ENCODE measurements at places on chromosomes 11 and 22.

DNA sequence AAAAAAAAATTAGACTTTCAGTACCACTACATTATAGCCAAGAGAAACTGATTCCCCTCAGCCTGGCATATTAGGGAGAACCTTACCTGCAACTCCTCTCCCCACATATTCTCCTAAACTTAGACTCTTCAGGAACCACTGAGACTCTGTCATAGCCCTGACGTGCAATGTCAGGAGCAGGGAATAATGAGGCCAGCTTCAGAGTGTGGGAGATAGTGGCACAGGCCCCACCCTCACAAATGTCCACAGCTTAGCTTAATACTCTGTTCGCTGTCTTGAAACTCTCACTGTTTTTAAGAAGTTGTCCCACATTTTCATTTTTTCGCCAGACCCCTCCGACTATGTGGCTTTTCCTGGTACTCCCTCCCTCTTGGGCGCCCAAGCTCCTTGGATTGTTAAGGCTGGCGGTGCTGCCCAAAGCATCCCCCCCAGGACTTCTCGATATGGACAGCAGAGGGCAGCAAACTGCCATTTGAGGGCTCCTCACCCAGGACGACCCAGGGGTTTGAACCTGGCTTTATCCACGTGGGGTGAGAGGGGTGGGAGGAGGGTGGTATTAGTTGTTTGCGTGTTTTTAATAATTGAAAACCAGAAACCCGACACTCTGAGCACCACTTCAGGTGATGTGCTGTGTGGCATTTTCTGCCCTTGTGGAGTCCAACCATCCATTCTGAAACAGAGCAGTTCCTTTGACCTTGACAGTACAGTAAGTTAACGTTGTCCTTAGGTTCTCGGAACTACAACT lies 45.2 kb upstream of the RASSF10 start:
- peak; percentile 36 for DNase-seq

- DNase-seq = no peak
These were observed 1.4 kb upstream of the OVOL1 start for GRCh38 chr11:65785319-65786007.

GRCh38 chr22:35546886-35547285 lies 6.3 kb downstream of the RASD2 start:
- DNase-seq = no peak

DNA sequence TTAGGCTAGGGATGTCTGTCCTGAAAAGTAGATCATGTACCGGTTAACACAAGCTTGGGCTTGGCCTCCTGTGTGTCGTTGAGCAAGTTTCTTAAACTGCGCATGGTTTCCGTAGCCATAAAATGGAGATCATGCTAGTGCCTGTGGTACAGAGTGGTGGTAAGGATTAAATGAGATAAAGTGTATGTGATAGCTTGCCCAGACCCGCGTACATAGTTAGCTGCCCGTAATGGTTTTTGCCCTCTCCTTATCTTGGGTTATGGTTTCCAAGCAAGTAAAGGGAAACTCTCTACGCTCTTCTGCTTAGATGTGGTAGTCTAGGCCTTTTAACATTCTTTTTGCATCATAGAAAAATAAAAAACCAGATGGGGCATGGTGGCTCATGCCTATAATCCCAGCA lies 11.0 kb upstream of the PTPRJ start:
- no peak for DNase-seq

- DNase-seq = no peak
These were observed 340.0 kb upstream of the MPPED2 start for GRCh38 chr11:30926130-30926529.

DNA sequence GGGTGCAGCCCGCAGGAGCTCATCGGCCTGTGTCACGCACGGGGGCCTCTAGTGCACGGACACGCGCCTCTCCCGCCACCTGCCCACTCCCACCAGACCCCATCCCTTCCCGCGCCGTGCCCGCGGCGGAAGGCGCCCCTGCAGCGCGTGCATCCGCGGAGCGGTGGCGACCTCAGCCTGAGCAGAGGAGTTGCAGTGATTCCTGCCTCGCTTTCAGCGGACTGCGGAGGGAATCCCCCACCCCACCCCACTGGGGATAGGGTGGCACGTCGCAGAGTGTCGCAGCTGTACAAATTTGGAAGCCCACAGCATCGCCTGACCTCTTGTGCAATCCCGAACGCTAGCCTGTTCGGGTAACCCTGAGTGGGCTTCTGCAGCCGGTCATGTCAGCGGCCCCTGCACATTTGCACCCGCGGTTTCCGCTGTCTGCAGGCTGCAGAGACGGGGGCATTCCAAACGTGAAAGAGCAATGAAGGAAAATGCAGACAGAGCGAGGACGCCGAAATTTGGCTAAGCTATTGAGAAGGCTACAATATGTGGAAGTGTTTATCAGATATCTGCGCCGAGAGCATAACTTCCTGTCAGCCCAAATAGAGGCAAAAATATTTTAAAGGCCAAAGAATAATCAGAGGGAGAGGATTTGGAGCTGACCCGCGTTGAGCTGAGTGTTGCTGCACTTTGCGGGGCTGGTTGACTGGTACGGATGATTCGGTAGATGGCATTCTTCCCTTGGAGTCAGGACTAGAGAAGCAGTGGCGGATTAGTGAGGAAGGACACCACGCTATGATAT lies 617 bp upstream of the ARHGAP20 start:
- DNase-seq = no peak

GRCh38 chr11:114167355-114167754 lies 107.8 kb downstream of the ZBTB16 start:
- DNase-seq = no peak

DNA sequence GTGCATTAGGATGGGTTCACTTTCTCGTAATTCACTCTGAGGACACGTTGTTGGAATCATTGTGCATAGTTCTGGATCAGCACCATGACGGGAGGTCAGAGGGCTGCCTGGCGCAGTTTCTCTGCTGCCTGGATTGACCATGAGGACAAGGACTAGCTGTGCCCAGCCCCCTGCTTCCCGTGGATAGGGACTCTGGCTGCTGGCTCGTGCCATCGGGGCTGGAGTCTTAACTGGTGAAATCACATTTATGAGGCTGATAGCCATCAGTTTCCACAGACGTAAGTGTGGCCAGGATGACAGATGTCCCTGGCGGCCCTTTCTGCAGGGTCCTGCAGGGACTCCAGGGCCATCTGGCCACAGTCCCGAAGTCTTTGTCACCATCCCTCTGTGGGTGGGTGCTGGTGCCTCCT lies 24.1 kb upstream of the GRAMD4 start:
- DNase-seq = no peak

DNA sequence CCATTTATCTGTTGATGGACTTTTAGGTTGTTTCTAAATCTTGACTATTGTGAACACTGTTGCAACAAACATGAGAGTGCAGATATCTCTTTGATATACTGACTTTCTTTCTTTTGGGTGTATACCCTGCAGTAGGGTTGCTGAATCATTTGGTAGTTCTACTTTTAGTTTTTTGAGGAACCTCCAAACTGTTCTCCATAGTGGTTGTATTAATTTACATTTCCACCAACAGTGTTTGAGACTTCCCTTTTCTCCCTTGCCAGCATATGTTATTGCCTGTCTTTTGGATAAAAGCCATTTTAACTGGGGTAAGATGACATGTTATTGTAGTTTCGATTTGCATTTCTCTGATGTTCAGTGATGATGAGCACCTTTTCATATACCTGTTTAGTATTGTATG lies 330.0 kb downstream of the DDX10 start:
- no peak for DNase-seq

- no peak for DNase-seq
These were observed 24.1 kb downstream of the MS4A10 start for GRCh38 chr11:60809249-60809648.

DNA sequence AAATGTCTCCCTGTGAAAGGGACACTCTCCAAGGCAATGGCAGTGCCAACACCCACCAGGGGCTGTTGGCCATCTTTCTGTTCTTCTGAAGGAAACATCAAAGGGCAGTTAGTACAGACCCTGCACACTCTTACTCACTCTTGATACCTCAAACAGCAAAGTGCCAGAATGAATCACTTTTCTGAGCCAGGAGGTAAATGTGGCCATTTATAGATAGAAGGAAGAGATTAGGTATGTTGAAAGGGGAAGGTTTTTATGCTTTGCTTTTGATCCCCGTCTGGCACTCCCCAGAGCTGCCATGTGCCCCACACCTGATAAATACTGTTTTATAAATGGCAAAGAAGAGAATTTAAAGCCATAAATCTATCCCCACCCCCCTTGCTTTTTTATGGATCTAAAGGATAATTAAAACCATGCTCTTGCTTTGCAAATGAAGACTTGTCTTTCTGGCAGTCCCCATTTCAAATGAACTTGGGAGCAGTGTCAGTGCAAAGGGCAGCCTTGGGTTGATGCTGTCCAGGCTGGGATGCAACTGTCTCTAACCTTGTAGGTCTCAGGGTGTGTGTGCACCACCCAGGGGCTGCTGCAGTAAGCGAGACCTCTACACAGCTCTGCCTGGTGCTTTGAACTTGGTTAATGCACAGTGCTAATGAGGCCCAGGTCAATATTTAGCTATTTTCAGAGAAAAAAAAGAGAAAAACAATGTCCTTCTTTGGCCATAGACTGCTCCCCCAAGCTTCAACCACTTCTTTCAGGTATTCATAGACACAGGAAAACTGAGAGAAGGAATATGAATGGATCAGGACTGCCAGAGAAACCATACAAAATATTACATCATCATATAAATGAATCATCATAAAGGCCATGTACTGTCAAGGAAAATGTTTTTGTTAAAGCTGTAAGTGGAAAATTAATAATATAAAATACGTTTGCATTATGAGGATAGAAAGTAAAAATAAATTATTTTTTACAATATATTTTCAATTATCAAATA lies 207.5 kb downstream of the ETS1 start:
- no peak for DNase-seq

DNA sequence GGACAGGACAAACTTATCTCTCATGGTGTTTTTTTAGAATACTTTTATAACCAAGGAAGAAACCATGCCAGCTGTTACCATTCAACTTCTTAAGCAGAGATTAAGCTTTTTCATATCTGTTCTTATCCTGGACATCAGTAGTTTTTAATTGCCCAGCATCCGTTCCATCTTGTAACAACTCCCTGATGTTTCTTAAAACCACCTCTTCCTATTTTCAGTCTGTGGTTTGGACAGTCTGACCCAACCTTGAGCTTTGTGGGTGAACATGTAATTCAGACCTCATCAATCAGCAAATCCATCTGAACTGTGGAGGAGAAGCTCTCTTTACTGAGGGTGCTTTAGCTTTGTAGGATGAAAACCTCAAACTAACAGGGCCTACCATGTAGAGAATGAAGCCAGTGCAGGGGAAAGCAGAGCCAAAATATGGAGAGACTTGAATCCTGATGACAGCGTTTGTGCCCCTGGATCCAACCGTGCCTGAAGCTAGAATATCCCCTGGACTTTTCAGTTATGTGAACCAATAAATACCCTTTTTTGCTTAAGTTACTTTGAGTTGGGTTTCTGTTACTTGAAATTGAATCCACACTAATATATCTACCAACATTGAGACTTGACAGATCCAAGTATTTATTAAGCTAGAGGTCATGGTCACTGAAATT lies 9.4 kb downstream of the TUG1 start:
- no peak for DNase-seq

DNA sequence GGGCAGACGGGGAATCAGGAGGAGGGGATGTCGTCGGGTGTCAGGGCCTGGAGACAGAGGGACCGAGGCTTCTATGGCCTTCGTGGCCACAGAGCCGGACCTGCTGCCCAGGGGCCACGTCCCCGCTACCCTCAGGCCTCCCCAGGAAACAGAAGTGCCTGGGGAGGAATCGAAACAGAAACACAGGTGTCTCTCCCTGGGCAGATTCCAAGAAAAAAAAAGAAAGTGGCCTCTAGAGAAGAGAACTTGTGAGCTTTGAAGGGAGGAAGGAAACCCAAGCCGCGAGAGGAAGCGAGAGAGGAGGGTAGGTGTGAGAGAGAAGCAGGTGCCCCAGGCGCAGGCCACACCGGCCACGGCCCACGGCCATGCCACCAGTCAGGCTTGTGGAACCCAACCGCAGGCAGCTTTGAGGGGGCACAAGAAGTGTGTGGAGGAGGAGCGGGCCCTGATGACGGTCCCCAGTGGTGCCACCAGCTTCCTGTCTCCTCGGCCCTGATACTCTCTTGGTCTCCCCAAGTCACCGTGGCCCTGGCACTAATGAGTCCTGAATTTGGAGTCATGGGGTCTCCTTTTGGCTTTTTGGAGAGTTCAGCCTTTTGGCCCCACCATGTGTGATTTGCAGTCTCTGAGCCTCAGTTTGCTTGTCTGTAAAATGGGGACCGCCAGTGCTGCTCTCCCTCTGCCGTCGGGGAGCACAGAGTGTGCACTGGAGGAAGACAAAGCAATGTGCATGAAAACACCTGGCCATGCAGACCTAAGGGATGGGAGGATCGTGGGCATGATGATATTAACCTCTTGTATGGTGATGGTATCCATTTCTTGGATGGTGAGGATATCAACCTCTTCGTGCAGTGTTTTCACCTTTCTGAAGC lies 25.2 kb downstream of the LIF start:
- peak; percentile 44 for DNase-seq

DNA sequence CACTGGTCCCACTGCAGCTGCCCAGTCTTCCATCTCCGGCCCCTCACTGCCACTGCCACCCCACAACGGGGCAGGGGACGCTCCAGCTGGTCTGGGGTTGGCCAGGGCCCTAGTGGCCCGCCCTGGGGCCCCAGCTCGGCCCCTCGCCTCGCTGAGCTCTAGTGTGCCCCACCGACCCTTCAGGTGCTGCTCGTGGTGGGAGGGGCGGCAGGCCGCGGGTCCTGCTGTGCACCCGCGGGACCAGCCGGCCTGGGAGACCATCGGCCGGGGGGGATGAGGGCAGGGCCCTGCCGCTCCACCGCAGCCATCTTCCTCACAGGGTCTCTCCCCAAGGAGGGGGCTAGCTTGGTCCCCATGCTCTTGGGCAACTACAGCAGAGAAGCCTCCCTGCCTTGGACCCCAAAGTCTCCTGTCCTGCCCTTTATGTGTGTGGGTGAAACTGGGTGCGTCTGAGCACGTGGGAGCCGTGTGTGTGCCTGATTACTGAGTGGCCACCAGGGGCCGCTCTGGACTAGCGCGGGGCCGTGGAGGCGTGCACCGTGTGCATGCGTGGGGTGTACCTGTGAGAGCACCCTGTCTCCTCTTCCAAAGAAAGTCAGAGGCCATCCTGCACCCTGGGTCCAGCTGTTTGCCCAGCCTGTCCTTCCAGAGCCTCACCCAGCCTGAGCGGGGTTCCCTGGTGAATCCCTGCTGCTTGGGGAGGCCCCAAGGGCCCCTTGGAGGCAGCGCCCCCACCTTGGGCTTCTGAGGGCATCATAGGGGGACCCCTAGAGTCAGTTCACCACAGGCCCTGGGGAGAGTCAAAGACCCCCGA lies 6.0 kb upstream of the ACR start:
- peak; percentile 21 for DNase-seq

- DNase-seq = no peak
These were observed 19.6 kb downstream of the P2RY2 start for GRCh38 chr11:73237471-73238290.

All from stimulated activated CD8-positive, alpha-beta memory T cell treated with anti-CD3 and anti-CD28 coated beads, Interleukin-4, amount 100 ng/mL, for 24 hours (primary cell).